Vagina (tissue), 2 donors: ENCODE measurements at places on chromosomes 12 and 14.
A peak's percentile ranks its signal among the peaks of the same experiment; 100 is the strongest.

GRCh38 chr12:32051511-32052211, 55.0 kb upstream of the BICD1 start:
- no peak for DNase-seq

DNA sequence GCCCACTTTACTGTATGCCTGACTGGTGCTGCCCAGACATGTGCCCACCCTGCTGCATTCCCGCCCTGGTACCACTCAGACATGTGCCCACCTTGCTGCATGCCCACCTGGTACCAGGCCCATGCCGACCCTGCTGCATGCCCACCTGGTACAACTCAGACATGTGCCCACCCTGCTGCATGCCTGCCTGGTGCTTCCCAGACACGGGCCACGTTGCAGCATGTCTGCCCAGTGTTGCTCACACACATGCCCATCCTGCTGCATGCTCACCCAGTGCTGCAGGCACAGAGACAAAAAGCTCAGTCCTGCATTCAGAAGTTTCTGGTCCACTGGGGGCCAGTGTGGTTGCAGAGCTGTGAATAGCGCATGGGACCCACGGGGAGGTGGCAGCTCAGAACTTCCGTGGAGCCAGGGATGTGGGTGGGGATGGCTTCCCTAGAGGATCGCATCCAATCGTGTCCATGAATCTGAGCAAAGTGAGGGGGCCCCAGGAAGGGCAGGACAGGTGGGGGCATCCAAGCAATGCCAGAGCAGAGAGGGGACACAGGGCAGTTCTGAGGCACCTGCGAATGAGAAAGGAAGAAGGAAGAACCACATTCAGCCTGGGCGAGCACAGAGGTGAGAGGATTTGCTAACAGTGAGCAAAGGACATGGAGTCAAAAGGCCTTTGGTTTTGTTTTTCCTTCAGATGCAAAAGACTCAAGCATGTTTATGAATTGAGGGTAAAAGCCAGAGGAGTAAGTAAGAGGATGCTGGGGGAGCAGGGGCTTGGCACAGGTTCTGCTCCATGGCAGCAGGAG, 175.9 kb upstream of the C14orf180 start:
- DNase-seq = peak; percentile 94

DNA sequence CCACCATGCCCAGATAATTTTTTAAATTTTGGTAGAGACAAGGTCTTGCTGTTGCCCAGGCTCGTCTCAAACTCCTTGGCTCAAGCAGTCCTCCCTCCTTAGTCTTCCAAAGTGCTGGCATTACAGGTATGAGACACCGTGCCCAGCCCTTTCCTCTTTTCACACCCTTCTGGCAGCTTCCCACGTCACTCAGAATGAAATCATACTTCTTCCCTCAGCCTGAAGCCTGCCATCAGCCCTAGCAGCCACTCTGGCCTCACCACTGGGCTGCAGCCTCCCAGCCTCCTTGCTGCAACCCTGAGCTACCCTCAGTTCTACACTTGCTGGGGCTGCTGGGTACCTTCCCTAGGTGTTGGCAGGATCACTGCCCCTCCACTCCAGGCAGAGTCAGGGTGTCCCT, 18.2 kb downstream of the ANKRD9 start:
- DNase-seq = no peak

- peak; percentile 49 for DNase-seq
Observed at GRCh38 chr12:237026-237815, 23.3 kb upstream of the SLC6A12 start.

DNA sequence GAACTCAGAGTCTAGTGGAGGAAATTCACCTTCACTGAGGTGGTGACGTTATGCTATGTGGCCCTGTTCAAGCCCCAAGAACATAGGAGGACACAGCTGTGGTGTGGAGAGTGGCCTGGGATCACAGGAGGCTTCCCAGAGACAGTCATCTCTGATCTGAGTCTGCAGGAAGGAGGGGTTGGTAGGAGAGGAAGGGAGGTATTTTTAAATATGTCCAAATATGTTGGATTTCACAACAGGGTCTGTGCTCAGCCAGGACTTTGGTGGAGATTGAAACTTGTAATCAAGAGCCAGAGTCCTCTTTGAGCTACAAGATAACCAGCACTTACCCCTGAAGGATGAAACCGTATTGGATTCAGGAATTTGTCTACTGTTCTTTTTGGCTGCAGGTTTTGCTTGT, 26.4 kb upstream of the MED13L start:
- DNase-seq = no peak
